ENCODE measurements at places on chromosomes 12 and 14.

DNA sequence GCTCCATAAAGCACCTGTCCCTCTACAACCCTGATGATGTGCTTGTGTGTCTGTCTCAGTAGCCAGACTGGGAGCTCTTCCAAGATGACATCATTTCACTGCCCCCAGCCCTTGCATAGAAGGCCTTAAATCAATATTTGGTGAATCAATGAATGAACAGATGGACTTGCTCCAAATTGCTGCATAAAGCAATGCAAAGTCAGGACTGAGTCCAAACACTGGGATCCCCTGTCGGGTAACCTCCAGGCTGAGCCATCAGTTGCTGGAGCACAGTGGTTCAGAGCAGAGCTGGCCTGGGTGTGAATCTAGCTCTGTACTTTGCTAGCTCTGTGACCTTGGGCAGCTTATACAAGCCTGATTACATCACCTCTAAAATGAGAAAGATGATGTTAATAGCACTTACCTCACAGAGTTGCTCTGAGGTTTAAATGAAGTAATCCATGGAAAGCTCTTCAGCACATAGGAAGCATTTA lies 120.3 kb upstream of the VASH1 start:
- no peak for DNase-seq

- no peak for DNase-seq
Measured at GRCh38 chr12:108691998-108692808, 39.1 kb downstream of the CORO1C start.

DNA sequence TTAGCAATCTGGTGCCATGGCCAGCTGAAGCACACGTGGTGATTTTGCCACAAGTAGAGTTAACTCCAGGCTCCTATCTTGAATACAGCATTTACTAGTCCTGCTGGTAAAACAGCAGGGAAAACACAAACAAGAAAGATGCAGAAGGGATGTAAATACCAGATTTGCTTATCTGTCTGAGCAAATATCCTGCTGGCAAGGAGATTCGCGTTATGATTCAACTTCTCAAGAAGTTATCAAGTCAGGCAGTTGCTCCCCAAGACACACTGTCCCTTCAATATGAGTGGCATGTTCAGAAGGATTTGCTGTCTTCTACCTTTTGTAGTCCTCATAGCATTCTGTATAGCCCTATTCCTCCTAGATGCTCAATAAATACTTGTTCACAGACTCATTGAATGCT lies 171.2 kb upstream of the EGLN3 start:
- no peak for DNase-seq

DNA sequence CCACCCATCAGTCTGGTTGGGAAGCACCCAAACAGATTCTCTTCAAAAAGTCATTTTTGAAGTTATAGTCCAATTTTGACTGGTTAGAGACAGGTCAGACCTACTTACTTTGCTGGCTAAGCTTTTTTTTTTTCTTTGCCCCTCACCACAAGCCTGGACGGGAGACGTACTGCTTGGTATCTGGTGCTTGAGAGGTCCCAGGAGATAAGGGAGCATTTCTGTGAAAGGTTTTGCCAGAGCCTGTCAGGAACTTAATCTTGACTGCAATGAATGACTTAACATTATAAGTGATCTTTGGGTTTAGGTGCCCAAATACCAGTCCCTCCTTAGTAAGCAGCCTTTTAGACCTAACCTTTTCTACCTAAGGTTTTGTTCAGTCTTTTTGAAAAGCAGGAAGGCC lies 6.3 kb downstream of the MTHFD1 start:
- DNase-seq: no peak

DNA sequence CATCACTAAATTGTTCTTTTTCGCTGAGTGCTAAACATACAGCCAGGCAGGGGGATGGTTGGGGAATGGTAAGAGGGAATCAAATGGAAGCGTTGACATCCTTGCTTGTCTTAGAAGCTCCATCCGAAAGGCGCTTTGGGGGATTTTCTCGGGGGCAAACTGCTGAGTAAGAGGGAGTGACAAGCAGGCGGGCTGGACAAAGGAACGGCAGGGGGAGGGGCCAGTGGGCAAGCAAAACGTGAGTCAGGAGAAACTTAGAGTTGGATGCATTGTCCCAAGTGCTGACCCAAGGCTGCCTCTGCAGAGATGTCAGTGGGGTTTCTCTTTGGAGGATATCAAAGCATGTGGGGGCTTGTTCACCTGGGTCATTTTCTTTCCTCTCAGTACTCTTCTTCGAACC lies 480.5 kb downstream of the VRK1 start:
- no peak for DNase-seq

Measured in GOT3 (cell line).